ENCODE measurements at places on chromosomes 1 and 21. TPM values are rescaled to one million over a fixed set of nuclear protein-coding genes. Genes with fewer than 3 reads are reported as not detected.
A peak's percentile ranks its signal among the peaks of the same experiment; 100 is the strongest.

- DNase-seq, result no peak
Measured at GRCh38 chr1:1430992-1431844, 4.3 kb upstream of the VWA1 start.

DNA sequence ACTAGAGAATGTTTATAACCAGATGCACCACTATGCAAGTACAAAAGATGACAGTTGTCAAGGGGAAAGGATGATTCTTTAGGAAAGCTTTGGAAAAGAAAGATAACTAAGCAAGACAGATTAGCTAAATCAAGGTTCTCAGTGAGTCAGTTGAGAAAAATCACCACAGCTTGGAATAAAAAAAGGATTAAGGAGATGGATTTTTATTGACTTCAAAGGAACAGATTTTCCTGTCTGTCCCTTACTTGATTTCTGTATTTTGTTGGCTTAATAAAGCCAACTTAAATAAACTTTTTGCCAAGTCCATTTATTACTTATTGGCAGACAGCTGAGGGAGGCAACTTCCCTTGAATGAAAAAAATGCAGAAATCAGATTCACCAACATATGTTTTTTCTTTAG, 93.9 kb downstream of the NR5A2 start:
- DNase-seq, result no peak

Gene SLAMF8
- polyA plus RNA-seq, result 1.6 TPM

GRCh38 chr1:204989266-204990058, 53.5 kb upstream of the CNTN2 start:
- DNase-seq, result peak; percentile 81

DNA sequence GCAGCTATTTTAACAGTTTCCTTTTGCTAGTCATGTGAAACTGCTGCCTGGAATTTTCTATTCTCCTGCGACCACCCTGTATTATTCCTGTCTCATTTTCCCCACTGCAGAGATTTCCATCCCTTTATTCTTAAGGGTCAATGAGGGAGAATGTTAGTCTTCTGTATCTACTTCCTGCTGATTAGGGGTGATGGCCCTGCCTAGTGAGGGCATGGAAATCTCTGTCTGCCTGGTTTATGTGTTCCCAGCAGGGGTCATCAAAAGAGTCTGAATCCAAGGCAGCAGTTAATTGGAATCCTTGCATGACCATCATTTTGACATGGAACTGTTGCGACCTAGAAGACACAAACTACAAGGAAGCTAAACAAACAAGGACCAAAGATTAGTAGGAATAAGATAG, 325.2 kb downstream of the PLPP3 start:
- DNase-seq, result no peak

Gene IFNGR2
- 23.7 TPM for polyA plus RNA-seq

DNA sequence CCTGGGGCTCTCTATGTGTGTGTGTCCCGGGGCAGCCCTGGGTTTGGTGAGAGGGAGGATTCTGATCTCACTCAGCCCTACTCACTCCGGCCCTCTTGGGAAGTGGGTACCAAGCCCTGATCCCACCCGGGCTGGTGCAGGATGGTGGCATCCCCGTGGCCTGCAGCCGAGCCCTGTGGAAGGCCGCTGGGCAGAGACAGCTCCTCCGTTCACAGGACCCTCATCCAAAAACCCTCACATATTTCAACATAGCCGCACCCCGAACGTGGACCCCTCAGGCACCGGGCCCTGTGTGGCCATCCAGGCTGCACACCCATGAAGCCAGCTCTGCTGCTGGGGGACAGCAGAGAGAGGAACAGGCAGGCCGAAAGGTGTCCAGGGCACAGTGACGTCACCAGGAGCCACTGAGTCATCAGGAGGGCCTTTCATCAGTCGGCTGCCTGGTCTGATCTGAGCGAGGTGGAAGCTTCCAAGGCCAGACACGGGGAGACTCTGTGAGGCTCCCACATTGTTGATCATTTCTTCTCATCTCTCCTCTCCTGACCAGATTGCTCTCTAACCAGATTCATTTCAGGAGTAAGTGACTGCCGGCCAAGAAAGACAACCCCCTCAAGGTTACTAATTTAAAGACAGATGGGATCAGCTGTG, 16.2 kb upstream of the GPR157 start:
- DNase-seq, result no peak

Gene OR6Y1
- polyA plus RNA-seq, result not detected

DNA sequence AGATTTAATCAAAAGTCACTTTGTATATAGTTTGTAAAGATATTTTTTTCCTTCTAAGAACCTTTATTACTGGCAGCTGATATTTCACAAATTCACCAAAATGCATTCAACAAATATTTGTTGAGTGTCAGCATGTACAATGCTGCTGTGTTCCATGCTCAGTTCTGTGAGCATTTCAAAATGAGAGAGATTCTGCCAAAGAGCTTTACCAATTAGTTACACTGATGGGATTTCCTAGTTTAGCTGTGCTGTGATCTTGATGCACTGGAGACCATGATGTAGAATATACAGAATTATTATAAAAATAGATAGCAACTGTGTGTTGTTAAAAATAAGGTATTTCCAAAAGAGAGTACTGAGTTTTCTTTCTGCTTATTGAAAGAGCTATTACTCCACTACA, 225.6 kb downstream of the BRINP3 start:
- no peak for DNase-seq

GRCh38 chr1:64519901-64520300, 50.0 kb downstream of the CACHD1 start:
- DNase-seq, result no peak

Gene CELA3B
- not detected for polyA plus RNA-seq

Gene B3GALT5
- 0.07 TPM for polyA plus RNA-seq

DNA sequence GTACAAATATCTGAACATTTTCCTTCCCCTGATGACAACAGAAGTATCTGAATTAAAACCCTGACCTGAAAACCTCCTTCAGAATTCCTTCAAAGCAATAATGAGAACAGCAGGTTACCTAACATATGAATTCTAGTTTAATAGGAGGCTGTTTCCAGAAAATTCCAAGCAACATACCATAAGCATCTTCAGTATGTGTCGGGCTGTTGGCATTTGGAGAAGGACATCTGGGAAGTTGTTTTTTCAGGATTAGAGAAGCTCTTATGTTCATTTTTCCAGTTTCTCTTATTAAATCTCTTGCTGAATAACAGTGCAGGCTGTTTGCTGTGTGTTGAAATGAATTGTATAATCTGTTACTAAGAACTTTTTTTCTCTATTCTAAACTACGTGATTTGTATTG, 101.5 kb downstream of the PLA2G4A start:
- no peak for DNase-seq

- DNase-seq, result no peak
Measured at GRCh38 chr1:224196813-224197600, 14.0 kb downstream of the DEGS1 start.

DNA sequence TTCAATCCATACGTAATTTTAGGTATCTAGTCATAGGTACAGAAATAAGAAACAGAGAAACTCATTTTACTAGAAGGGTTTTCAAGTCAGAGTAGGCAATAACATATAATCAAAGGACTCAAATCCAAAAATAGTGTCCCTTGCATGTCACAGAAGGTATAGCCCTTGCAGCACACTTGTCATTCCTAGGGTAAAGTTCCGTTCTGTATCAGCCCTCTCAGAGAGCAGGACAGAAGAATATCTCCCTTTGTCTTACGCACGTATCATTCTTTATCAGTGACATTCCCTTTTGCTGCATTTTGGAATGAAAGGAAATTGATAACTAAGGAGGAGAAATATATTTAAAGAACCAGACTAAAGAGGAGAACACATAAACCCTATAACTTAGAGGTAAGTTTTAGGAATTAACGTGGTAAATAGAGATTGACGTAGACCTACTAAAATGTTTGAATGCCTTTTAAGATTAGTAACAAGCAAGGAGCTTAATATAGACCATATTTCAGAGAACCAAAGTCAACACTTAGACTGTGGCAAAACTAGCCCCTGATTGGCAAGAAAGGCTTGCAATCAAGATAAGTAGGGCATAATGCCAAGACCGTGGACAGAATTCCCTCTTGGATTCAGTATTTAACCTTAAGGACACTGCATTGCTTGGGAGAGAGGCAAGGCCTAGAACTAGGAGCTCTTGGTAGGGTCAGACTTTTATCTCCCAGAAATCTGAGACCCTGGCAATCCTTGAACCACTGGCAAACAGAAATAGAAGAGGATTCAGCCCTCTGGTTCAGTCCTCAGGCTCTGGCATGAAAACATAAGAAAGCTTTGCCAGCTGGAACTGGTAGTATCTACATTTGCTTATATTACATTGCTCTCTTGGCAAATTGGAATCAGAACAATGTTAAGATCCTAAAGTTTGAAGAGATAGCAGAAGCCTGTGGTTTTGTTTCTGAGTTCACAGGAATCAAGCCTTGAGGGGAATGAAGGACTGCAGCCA, 232.1 kb downstream of the ASTN1 start:
- no peak for DNase-seq

GRCh38 chr1:58307431-58307830, 239.1 kb downstream of the OMA1 start:
- DNase-seq, result no peak

Gene LRRIQ3
- polyA plus RNA-seq, result 0.69 TPM

GRCh38 chr1:89995598-89996449, 914 bp downstream of the ZNF326 start:
- no peak for DNase-seq

- no peak for DNase-seq
Measured at GRCh38 chr1:1348420-1349255, 580 bp downstream of the DVL1 start.

DNA sequence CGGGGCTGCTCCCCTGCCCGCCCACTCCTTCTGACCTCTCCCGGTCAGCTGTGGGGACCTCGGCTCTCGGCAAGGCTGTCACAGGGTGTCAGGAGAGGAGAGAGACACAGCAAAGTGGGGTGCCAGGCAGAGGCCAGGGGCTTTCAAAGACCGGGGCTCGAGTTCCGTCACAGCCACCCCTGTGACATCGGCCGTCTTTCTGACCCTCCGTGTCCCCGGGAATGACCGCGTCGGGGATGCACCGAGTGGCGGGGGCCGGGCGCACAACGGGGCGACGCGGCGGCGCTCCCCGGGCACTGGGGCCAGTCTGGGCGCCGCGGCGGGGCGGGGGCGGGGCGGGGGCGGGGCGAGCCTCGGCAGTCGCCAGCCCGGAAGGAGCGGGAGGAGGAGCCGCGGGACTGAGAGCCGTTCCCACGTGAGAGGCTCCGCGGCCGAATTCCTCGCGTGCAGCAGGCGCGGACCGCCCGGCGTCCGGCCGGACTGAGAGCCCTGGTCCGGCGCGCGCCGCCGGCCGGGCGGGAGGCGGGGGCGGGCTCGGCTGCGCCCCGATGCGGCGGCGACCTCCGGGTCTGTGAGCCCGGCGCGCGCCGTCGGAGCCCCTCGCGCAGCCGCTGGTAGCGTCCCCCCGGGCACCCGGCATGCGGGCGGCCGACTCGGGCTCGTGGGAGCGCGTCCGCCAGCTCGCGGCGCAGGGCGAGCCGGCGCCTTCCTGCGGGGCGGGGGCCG, 229.7 kb upstream of the TMEM51 start:
- DNase-seq, result peak; percentile 54

- DNase-seq, result no peak
Measured at GRCh38 chr1:36232212-36233095, 8.2 kb downstream of the THRAP3 start.

Gene COL16A1
- 0.43 TPM for polyA plus RNA-seq

- peak; percentile 29 for DNase-seq
Measured at GRCh38 chr21:42806509-42807140, 72.7 kb downstream of the WDR4 start.

DNA sequence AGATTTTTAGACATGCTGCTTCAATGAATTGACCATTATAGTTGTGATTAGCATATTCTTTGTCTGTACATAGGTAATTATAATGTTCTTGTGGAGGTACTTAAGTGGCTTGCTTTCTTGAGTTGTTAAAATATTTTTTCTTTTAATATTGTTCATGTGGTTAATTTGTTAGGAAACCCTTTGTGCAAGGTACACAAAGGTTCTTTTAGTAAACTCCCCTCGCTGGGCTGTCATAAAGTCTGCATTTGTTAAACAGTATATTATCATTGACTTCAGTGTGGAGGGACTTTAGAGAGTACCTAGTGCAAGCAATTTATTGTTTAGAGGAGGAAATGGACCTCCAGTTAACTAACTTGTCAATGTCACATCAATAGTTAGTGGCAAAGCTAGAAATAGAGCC, 52.5 kb downstream of the DISP1 start:
- no peak for DNase-seq

DNA sequence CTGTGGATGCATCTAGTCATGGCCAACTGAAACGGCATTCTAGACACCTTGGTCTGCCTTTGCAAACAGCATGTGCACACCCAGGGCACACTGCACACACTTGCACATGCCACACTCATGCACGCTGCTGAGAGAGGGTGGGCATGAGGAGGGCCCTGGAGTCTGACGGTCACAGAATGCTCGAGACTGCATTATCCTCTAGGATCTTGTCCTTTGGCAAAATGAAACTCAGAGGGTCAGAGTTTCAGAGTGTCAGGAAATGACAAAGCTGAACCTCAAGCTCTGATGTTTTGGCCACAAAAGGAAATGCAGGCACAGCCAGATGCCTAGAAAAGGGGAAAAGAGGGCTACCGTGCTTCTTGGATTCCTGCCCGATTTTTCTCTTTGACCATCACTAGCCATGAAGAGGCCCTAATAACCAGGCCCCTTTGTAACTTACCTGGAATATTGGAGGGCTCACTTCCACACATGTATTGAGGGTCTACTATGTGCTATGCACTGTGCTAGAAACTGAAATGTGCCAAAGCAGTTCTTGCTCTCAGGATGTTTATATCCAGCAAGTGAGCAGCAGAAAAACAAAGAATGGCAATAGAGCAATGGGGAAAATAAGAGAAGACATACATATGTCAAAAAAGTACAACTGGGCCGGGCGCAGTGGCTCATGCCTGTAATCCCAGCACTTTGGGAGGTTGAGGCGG, 65.4 kb downstream of the TOMM20 start:
- no peak for DNase-seq

DNA sequence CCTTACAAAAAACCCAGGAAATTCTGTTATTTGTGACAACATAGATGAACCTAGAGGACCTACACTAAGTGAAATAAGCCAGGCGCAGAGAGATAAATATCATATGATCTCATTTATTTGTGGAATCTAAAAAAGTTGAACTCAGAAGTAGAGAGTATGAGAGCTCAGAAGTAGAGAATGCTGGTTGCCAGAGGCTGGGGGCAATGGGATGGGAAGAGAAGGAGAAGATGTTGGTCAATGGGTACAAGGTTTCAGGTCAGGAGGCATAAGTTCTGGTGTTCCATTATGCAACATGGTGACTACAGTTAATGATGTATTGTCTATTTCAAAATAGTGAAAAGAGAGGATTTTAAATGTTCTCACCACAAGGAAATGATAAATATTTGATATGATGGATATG, 259.1 kb upstream of the POU3F1 start:
- no peak for DNase-seq

- no peak for DNase-seq
Measured at GRCh38 chr1:240189386-240189989, 97.8 kb downstream of the FMN2 start.

- no peak for DNase-seq
Measured at GRCh38 chr1:153358691-153358975, 979 bp downstream of the S100A9 start.
